Bronchus fibroblast of lung (primary cell): ENCODE measurements at places on chromosomes 3 and 15. TPM values are rescaled to one million over a fixed set of nuclear protein-coding genes. Genes with fewer than 3 reads are reported as not detected.

The SCAANT1 gene
- total RNA-seq: not detected in 2 replicates

The ZCWPW2 gene
- total RNA-seq: 0.34 and 0.74 TPM in 2 replicates

The KPNA4 gene
- total RNA-seq: 17.8 and 19.5 TPM in 2 replicates

The ERICH6 gene
- not detected in 2 replicates for total RNA-seq

The CX3CR1 gene
- 0.15 TPM in 1 of 2 replicates, not detected in the other for total RNA-seq

The ZPLD1 gene
- not detected in 2 replicates for total RNA-seq

The PFKFB4 gene
- 8.9 and 12.3 TPM in 2 replicates for total RNA-seq

The KBTBD8 gene
- 0.74 and 2.2 TPM in 2 replicates for total RNA-seq

The TRIP4 gene
- total RNA-seq: 6.7 and 7.2 TPM in 2 replicates

The CTNNB1 gene
- total RNA-seq: 356 and 367 TPM in 2 replicates

The NEK10 gene
- total RNA-seq: 0.30 and 0.34 TPM in 2 replicates

The NANOGP8 gene
- total RNA-seq: not detected in 2 replicates

The CFAP91 gene
- 0.45 and 0.50 TPM in 2 replicates for total RNA-seq

The ZNF662 gene
- 1.0 and 1.3 TPM in 2 replicates for total RNA-seq

The ACKR2 gene
- under 0.01 and 0.50 TPM in 2 replicates for total RNA-seq

The RTP1 gene
- not detected in 2 replicates for total RNA-seq

The P3H2 gene
- total RNA-seq: 6.4 and 7.3 TPM in 2 replicates

The TIGIT gene
- not detected in 2 replicates for total RNA-seq

The GOLGA8T gene
- 0.15 TPM in 1 of 2 replicates, not detected in the other for total RNA-seq

The CALML4 gene
- total RNA-seq: 2.7 and 4.4 TPM in 2 replicates

The TGM4 gene
- 0.15 and 0.17 TPM in 2 replicates for total RNA-seq

The DNAJB11 gene
- total RNA-seq: 44.4 and 53.1 TPM in 2 replicates

The PPP1R14D gene
- not detected in 2 replicates for total RNA-seq

The TP63 gene
- total RNA-seq: not detected in 2 replicates

The POLG gene
- 64.4 and 68.5 TPM in 2 replicates for total RNA-seq

The DUOXA2 gene
- total RNA-seq: not detected in 2 replicates

The SPTSSB gene
- total RNA-seq: under 0.01 TPM in 1 of 2 replicates, not detected in the other

The IL17RD gene
- total RNA-seq: 1.6 and 2.0 TPM in 2 replicates

The HGD gene
- total RNA-seq: not detected in 2 replicates

The RTP4 gene
- not detected in 2 replicates for total RNA-seq

The KLHL40 gene
- not detected in 2 replicates for total RNA-seq

The SPATA12 gene
- under 0.01 and 0.15 TPM in 2 replicates for total RNA-seq

The CMC1 gene
- total RNA-seq: 12.3 and 27.1 TPM in 2 replicates

The EPHA3 gene
- 0.15 and 0.17 TPM in 2 replicates for total RNA-seq

The DNASE1L3 gene
- total RNA-seq: not detected in 2 replicates

The MGLL gene
- total RNA-seq: 49.4 and 49.8 TPM in 2 replicates

The SLC51B gene
- not detected in 2 replicates for total RNA-seq

The MEX3B gene
- 7.9 and 9.1 TPM in 2 replicates for total RNA-seq

The ARHGEF26 gene
- 2.4 and 3.4 TPM in 2 replicates for total RNA-seq

The SLC25A38 gene
- 21.0 and 22.1 TPM in 2 replicates for total RNA-seq

The TM4SF1 gene
- total RNA-seq: 155 and 173 TPM in 2 replicates

The GUCA1C gene
- not detected in 2 replicates for total RNA-seq

The IQCH gene
- 1.9 and 3.5 TPM in 2 replicates for total RNA-seq
